HEK293T (cell line): ENCODE measurements at places on chromosomes 3 and 15.

DNA sequence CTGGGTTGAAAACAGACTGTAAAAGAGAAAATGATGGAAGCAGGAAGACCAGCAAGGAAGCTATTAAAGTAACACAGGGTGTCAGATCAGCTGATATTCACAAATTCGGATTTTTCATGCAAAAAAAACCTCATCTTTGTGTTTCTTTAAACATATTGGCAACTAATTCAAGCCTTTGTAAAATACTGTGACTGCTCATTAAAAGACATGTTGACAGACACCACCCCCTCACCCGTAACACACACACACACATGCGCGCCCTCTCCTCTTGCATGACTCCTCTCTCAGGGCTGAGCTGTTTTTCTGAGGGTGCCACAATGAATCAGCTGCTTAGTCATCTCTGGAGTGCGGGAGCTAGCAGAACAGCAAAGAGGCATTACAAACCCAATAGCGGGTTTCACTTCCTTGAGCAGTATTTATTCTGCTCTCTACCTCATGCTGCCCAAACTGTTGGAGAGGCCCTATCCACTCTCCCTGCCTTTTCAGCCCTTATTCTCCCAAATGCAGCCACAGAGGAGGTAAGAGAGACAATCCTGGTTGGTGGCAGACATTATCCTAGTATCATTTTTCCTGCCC, 35.8 kb upstream of the CCDC80 start:
- DNase-seq, result no peak

- DNase-seq, result no peak
These were observed 989 bp downstream of the GNB4 start for GRCh38 chr3:179450261-179450701.

GRCh38 chr3:158407844-158408517, 163.0 kb upstream of the MLF1 start:
- peak; percentile 3 for DNase-seq

- DNase-seq, result no peak
These were observed 88.9 kb downstream of the CLSTN2 start for GRCh38 chr3:140023616-140024530.

DNA sequence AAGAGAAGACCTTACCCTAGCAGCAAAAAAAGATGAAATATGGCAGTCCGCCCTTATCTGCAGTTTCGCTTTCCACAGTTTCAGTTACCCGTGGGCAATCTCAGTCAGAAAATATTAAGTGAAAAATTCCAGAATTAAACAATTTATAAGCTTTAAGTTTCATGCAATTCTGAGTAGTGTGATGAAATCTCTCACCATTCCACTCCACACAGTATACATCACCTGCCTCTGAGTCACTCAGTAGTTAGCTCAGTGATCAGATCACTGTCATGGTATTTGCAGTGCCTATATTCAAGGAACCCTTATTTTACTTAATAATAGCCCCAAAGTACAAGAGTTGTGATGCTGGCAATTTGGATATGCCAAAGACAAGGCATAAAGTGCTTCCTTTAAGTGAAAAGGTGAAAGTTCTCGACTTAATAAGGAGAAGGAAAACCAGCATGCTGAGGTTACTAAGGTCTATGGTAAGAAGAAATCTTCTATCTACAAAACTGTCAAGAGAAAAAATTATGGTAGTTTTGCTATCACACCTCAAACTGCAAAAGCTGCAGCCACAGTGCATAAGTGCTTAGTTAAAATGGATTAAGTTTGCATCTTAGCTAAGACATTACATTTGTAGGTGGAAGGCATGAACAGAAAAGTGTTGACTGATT, 48.1 kb downstream of the HSPBAP1 start:
- DNase-seq, result no peak

DNA sequence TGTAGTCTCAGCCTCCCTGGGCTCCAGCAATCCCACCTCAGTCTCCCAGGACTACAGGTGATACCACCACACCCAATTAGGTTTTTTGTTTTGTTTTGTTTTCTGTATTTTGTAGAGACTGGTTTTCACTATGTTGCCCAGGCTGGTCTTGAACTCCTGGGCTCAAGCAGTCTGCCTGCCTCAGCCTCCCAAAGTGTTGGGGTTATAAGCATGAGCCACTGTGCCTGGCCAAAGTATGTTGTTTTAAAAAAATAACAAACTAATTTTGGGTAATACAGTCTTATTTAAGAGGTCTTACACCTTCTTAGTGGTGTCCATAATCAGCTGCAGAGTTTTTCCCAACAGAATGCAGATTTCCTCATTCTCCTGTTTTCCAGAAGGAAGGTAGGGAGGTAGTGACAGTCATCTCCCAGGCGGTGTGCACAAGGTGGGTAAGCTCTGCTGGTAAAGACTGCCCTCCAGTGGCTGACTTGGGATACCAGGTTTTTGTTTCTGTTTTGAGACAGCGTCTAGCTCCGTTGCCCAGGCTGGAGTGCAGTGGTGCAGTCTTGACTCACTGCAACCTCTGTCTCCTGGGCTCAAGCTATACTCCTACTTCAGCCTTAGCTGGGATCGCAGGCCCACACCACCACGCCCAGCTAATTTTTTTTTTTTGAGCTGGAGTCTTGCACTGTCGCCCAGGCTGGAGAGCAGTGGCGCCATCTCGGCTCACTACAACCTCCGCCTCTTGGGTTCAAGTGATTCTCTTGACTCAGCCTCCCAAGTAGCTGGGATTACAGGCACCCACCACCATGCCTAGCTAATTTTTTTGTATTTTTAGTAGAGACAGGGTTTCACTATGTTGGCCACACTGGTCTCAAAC, 58.4 kb downstream of the MAP6D1 start:
- DNase-seq, result peak; percentile 60

GRCh38 chr15:88014454-88015160, 241.9 kb downstream of the NTRK3 start:
- no peak for DNase-seq

DNA sequence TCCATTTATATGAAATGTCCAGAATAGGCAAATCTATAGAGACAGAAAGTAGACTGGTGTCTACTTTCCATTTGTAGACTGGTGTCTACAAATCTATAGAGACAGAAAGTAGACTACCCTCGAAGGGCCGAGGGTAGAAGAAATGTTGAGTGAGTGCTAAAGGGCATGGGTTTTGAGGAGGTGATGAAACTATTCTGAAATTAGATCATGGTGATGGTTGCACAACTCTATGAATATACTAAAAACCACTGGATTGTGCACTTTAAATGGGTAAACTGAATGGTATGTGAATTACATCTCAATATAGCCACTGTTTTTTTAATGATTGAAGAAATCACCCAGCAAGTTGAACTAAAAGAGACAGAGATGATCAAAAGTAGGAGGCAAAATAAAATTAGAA, 27.9 kb downstream of the TP53BP1 start:
- DNase-seq, result no peak

GRCh38 chr3:111874177-111874820, 15.2 kb downstream of the PHLDB2 start:
- DNase-seq, result no peak

- no peak for DNase-seq
These were observed 34.5 kb downstream of the NPTN start for GRCh38 chr15:73598530-73599160.

GRCh38 chr3:58606693-58607092, 29.5 kb upstream of the FAM107A start:
- no peak for DNase-seq

DNA sequence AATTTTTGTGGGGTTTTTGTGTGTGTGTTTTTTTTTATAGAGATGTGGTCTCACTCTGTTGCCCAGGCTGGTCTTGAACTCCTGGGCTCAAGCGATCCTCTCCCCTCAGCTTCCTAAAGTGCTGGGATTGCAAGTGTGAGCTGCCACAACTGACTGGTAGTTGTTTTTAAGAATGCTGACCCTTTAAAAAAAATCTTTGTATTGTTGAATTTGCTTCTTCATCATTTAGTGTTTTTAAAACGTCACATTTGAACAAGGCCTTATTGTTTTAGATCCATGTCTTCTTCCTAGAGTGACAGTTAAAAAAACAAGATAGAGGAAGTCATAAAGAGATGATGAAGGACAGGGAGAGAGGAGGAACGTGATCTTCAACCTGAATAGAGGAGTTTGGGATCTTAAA, 24.1 kb downstream of the GJD2 start:
- DNase-seq, result no peak

GRCh38 chr3:167054926-167055325, 325.2 kb downstream of the ZBBX start:
- no peak for DNase-seq

- no peak for DNase-seq
These were observed 580.4 kb downstream of the ROBO1 start for GRCh38 chr3:79187426-79187825.

- no peak for DNase-seq
These were observed 9.2 kb downstream of the SPESP1 start for GRCh38 chr15:68939501-68939900.

GRCh38 chr3:142861926-142862325, 27.0 kb downstream of the PCOLCE2 start:
- no peak for DNase-seq

DNA sequence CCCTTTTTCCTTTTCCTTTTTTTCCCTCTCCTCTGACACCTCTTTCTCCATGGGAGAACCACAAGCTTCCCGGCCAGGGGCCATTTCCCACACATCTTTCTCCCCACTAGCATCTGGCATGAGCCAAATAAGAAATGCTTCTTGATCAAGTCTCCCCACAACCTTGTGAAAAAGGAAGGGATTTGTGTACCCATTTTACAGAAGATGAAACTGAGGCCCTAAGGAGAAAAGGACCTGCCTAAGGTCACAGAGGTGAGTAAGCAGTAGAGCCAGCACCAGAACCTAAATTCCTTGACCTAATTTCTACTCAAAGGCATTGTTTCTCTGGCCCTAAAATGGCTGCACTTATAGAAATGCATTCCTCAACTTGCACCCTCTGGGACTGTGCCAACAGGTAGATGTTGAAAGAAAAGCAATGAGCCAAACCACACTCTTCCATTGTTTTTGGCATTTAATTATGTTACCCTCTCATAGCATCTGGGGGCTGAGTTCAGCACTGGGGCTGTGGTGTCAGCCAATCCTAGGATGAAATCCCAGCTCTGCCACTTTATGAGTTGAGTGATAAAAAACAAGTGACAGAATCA, 81.7 kb upstream of the TLE3 start:
- DNase-seq, result no peak

DNA sequence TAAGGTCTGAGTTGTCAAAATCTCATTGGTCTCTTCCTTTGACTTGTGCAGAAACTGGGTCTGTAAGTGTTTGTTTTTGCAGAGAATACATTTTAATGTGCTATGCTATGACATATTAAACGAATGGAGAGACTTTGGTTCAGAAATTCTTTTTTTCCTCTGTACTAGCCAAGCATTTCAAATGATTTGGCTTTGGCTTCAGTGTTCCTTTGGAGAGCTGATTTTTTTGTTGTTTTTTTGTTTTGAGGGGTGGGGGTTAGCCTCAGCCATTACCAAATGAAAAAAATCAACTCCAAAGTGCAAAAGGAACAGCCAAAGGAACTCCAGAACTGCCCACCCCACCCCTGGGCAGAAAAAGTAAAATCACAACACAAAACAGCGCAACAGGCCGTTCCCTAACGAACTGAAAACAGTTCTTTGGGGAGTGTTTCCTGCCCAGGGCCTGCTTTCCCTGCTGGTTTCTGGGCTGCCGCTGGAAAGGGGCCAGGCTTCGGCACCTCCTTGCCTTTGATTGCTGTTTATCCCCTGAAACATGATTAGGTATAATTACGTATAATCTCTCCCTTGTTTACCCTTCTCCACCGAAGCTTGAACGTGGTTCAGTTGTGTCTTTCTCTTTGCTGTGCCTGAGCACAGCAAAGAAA, 57.6 kb upstream of the NEO1 start:
- no peak for DNase-seq

GRCh38 chr3:6771171-6771570, 89.7 kb upstream of the GRM7 start:
- no peak for DNase-seq
